ENCODE measurements at places on chromosomes 4 and X. TPM values are rescaled to one million over a fixed set of nuclear protein-coding genes. Genes with fewer than 3 reads are reported as not detected.

DNA sequence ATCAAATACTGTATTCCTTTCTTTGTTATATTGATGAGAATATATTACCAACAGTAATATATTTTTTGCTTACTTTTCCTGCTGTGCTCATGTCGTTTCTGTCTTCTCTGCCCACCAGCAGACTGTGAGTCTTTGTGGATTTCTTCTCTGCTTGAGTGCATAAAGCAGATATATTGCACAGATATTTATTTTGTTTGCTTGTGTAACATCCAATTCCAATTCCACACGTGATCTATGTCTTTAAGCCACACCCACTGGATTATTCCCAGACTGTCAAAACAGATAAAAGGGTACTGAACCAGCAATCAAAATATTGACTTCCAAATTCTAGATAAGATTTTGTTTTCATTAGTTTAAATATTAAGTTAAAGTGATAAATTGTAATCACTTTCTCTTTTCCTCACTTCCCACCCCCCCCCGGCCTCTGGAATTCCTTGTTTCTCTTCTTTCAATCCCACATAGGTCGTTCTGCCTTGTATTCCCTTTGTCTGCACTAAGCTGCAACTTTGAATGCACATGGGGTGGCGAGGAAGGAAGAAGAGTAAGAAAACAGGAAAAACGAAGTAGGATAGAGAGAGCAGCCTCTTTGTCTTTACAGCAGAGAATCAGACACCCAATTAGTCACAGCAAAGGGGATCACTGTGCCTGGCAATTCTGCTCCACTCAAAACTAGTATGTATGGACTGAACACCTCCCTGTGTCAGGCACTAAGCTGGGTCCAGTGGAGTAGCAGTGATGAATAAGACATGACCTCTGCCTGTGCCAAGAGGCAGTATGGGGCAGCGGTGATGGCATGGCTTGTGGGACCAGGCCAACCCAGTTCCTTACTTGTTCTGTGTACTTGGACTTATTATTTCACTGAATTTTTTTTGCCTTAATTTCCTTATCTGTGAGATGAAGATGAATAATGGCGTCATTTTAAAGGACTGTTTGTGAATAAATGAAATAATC lies at the start of gene ADH1B:
Gene ADH1B, minus strand, starts transcription at position 161 of the 951 bp plus-strand sequence. Its CDS starts 70 bp downstream, at position 91.
- no peak for DNase-seq

The EFHC2 gene
- 11.7 TPM for total RNA-seq

GRCh38 chrX:11698702-11699101 lies 33.0 kb upstream of the ARHGAP6 start:
- DNase-seq, result no peak

The PFKFB1 gene
- 0.19 TPM for total RNA-seq

GRCh38 chr4:80249144-80249543 lies 17.3 kb upstream of the FGF5 start:
- DNase-seq, result no peak

The GYG2 gene
- total RNA-seq, result 0.66 TPM

The RTL3 gene
- 0.14 TPM for total RNA-seq

The TRIM60 gene
- not detected for total RNA-seq

The DSPP gene
- not detected for total RNA-seq

DNA sequence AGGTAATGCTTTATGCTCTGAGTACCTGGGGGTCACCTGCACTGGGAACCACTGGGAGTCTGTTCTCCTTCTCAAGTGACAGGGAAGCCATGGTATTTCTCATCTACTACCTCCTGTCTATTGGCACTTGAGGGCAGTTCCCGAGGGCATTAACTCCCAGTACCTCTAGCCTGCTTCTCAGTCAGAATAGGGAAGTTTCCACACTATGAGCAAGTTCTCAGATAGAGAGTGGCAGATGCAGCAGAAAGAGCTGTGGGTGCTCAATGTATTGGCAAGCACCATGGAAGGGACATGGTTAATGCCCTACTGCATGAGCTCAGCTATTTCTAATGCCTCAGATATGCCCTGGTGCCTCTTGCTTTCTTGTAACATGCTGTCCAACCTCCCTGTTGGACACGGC lies 74.1 kb downstream of the ANOS1 start:
- DNase-seq, result no peak

Data from left ventricle myocardium inferior (tissue), 1 donor.